ENCODE measurements at places on chromosomes 13 and 19.

DNA sequence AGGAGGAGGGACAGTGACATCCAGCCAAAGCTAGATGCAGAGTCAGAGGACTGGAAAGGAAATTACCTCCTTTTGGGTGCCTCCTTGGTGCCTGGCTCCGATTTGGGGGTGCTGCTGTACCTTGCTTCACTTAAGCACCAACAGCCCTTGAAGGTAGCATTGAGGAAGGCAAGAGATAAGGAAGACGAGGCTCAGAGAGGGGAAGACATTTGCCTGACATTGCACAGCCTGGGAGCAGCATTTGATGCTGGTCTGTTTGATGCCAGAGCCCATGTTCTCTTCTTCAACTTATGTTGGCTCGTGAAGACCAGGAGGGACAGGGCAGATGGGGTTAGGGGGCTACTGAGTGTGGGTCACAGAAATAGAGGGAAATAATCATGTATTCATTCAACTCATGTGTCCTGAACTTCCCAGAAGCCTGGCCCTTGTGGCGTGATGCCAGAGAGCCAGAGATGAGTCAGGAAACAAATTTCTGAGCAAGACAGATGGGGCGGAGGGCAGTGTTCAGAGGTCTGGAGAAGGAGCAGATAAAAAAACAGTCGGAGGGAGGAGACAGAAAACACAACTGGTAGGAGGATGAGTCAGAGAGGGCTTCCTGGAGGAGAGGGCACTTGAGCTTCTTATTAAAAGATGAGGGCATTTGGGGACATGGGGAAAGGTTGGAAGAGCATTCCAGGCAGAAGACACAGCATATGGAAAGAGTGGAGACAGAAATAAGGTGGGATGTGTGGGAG is 3.0 kb upstream of the C19orf81 start:
- DNase-seq = peak; percentile 68

- DNase-seq = no peak
These were observed 11.4 kb upstream of the TCF3 start for GRCh38 chr19:1663852-1664251.

GRCh38 chr19:45322744-45323281 is at the start of gene CKM:
CKM (minus strand) TSS chr19:45322875; CDS start chr19:45319713, 3,162 bp downstream.
- no peak for DNase-seq

GRCh38 chr19:49069026-49069425 is 3.5 kb downstream of the KCNA7 start:
- DNase-seq = no peak

DNA sequence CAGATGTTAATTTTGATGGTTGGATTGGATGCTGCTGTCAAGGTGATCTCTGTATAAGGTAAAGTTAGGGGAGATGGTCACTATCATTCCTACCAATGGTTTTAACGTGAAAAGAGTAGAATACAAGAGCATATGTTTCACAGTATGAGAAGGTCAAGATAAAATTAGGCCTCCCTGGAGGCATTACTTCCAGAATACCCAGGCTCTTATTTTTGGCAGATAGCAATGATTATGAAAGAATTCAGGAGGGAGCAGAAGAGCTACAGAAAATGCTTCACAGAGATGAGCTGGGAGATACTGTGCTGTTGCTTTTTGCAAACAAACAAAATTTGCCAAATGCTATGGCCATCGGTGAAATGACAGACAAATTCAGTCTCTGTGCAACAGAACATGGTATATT is 547.5 kb upstream of the SPRY2 start:
- DNase-seq = no peak

GRCh38 chr19:28640506-28640905 is 572.4 kb downstream of the UQCRFS1 start:
- no peak for DNase-seq

- no peak for DNase-seq
These were observed 108.9 kb downstream of the RBM26 start for GRCh38 chr13:79297128-79297527.

- DNase-seq = no peak
These were observed 241.1 kb upstream of the ATXN8OS start for GRCh38 chr13:69866555-69866954.

DNA sequence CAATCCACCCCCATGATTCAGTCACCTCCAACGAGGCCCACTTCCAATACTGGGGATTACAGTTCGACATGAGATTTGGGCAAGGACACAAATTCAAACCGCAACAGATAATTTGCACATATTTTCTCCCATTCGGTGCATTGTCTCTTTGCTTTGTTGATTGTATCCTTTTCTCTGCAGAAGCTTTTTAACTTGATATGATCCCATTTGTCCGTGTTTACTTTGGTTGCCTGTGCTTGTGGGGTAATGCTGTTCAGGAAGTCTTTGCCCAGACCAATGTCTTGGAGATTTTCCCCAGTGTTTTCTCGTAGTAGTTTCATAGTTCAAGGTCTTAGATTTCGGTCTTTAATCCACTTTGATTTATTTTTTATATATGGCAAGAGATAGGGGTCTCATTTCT is 330.8 kb upstream of the SPRY2 start:
- no peak for DNase-seq

DNA sequence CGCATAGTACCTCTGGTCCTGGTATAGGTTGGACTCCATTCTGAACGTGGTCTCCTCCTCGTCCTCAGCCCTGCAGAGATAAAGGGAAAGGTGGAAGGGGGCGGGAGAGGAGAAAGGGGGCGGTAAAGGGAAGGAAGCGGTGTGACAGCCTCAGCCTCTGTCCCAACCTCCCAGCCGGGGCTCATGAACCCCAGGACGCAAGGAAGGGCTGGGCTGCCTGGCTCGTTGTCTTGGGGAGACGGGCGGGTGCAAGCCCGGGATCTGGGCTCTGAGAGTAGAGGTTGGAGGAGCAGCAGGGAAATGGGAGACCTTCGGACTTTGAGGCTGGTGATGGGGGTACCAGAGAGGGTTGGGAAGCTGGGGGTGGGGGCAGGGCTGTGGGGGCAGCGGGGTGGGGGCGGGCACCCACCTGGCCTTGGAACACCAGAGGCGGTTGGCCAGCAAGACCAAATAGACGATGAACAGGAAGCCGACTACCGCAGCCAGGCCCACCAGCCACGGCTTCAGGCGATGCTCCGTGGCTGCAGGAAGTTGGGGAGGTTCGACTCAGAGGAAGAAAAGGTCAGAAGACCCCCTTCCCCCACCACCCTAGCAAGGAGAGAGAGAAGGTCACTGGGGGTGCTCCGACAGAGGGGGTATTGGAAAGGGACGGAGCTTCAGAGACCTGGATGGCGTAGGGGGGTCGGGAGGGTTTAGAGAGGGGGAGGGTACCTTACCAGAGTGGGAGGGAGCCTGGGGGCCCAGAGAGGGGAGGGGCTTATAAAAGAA is 1.7 kb downstream of the SMIM24 start:
- no peak for DNase-seq

- DNase-seq = no peak
These were observed 216.4 kb downstream of the PCDH9 start for GRCh38 chr13:67013709-67014108.

DNA sequence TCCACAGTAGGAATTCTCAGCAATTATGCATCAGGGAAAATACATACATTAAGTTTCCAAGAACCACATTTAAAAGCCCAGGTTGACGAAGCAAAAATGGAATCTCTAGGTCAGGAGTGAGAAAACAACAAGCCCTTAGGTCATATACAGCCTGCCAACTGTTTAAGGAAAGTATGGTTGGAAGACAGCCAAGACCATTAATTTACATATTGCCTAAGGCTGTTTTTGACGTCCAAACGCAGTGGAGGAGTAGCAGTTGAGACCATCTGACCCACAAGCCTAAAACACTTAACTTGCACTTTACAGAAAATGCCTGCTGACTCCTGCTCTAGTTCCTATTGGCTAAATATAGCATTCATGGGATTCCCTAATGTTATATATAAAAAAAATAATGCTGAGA is 299.0 kb downstream of the ITGBL1 start:
- DNase-seq = peak; percentile 73

DNA sequence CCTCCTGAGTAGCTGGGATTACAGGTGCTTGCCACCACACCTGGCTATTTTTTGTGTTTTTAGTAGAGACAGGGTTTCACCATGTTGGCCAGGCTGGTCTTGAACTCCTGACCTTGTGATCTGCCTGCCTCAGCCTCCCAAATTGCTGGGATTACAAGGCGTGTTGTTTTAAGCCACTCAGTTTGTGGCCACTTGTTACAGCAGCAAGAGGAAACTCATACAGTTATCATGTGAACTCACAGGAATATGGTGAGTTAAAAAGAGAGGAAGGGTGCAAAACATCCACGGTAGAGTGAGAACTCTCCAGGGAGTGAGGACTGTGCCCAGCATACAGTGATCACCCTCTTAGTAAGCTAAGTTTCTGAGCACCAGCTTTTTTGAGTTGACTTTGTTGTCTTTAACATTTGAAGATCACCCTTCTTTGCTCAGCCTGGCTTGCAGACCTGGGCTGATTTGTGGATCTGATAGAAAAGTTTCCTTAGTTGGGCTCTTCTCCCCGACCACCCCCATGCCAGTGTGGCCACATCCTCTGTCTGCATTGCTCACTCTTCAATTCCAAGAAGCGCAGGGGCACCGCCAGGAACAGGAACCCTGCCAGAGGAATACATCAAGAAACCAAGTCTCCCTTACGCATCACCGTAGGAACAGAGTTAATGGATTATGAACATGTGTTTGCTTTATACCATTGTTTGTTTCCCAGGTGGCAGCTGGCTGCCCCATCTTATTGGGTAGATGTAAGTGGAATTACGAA is 16.0 kb downstream of the ALOX5AP start:
- DNase-seq = no peak

GRCh38 chr19:16615808-16616207 is 12.2 kb downstream of the MED26 start:
- DNase-seq = no peak

- DNase-seq = peak; percentile 92
These were observed 9.5 kb downstream of the GPX4 start for GRCh38 chr19:1113030-1113985.

GRCh38 chr19:46017874-46018675 is 4.8 kb downstream of the PGLYRP1 start:
- no peak for DNase-seq

GRCh38 chr13:105327581-105328126 is 1207.8 kb downstream of the EFNB2 start:
- no peak for DNase-seq

- DNase-seq = no peak
These were observed 3.7 kb upstream of the LRFN1 start for GRCh38 chr19:39324242-39324842.

DNA sequence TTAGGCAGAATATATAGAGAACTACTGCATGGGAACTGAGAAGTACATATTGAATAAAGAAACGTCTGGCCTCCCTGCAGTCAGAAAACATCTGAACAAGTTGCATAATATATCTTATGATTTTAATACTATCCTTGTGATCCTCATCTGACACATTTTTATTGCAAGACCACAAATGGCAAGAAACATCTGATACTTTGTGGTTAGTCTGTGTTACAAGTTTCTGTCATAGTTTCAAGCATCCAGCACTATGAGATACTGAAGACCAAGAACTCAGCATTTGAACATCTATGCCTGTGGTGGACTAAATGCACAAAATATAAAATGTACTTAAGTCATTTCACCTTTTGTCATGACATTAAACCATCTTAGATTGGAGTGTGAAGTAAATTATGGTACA is 1175.8 kb upstream of the MIR17HG start:
- peak; percentile 29 for DNase-seq

GRCh38 chr19:33441828-33442227 is 68.3 kb downstream of the CEBPG start:
- DNase-seq = no peak

- peak; percentile 18 for DNase-seq
These were observed 535.1 kb upstream of the SLITRK1 start for GRCh38 chr13:84417416-84417815.
